ENCODE measurements at places on chromosomes 16 and 17.

DNA sequence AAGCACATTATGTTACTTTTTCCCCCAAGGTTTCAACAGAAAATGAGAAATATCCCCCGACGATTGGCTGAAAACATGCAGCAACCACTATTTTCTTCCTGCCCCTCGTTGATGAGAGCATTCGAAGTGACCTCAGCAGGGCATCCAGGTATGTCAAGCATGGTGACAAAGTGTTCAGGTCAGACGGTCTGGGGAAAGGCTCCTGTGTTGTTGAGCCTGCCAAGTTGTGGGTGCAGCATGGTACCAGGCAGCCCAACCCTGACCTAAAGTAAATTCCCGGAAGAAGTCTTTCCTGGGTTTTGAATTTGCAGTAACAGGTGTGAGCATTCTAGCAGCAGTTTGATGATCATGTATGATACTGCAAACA, 51.7 kb upstream of the SEC14L1 start:
- DNase-seq, result no peak

DNA sequence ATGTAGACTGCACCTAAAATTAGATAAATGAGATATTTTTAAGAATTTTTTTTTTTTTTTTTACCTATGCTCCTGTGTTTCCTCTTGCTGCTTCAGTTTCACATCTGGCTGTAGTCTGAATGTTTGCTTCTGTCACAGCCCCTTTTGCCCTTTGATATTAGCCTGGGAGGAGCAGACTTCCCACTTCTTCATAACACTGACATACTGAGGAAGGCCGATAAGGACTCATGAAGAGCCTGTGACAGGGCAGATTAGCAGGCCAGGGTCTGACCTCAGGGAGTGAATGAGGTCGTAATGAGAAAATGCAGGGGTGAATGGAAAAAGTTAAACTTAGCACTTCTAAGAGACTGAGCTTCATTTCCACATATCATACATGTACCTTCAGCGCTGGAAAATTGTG, at the start of gene SLFN14:
TSS of gene SLFN14 (minus strand) at position 117 of the 400 bp plus-strand sequence. CDS start 2,757 bp downstream, outside the sequence.
- no peak for DNase-seq

DNA sequence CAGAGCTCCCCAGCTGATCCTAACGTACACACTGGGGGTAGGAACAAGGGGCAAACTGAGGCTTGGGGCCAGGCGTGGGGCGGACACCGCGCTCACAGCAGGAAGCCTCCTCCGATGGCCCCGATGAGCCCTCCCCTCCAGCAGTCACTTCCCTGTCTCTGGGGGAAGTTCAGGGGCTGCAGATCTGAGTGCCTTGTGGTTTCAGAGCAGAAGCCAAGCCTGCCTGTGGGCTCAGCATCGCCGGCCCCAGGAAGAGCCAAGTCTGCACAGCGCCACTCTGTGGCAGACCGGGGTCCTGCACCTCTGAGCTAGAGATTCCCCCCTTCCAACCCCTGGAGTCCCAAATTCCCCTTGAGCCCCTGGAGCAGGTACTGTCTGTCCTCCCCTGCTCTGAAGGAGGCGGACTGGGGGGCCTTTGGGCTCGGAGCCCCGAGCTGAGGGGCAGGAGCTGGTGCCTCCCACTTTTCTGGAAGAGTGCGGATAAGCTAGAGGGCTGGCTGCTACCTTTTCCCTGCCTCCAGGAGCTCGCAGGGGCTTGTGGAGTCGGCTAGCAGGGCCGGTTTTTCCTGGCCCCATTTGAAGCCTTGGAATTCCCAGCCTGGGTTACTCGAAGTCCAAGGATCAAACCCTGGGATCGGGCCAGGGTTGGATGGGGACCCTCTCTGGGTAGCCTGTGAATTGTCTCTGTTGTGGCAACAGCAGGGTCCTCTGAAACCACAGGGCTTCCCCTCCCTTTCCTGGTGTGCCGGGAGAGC, 2.9 kb downstream of the GSE1 start:
- peak; percentile 77 for DNase-seq

- no peak for DNase-seq
These were observed 6.1 kb upstream of the GAA start for GRCh38 chr17:80095038-80095843.

GRCh38 chr17:58300336-58300735, 19.6 kb upstream of the MPO start:
- no peak for DNase-seq

GRCh38 chr17:4881761-4882555, 17.4 kb upstream of the C17orf107 start:
- peak; percentile 73 for DNase-seq

- DNase-seq, result no peak
These were observed 48.4 kb downstream of the CENPV start for GRCh38 chr17:16304830-16305229.

- DNase-seq, result no peak
These were observed 392.1 kb downstream of the CNTNAP4 start for GRCh38 chr16:76669288-76669687.

DNA sequence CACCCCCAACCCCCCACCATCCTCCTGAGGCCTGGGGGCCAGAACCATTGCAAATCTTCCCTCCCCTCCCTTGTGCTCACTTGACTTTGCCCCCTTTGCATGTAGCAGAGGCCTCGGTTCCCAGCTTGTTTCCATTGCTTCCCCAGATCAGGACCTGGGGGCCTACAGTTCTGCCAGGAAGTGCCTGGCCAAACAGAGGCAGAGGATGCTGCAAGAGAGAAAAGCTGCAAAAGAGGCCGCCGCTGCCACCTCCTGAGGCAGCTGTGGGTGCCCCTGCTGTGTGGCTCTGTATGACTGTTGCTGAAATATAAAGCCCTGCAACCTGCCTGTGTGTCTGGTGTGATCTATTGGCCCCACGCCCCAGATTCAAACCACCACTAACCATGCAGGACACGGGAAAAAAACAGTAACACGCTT, 2.3 kb downstream of the NDUFB10 start:
- DNase-seq, result no peak

- no peak for DNase-seq
These were observed 5.8 kb upstream of the SPIRE2 start for GRCh38 chr16:89822188-89823086.

- DNase-seq, result no peak
These were observed 16.9 kb downstream of the STXBP4 start for GRCh38 chr17:54985476-54985875.

- DNase-seq, result no peak
These were observed 45.2 kb upstream of the SHISA6 start for GRCh38 chr17:11195801-11196200.

GRCh38 chr17:80111702-80112470, 10.5 kb downstream of the GAA start:
- DNase-seq, result no peak

GRCh38 chr16:19377864-19378263, 39.8 kb upstream of the TMC5 start:
- DNase-seq, result no peak

GRCh38 chr17:17712268-17712924, 31.1 kb downstream of the RAI1 start:
- no peak for DNase-seq

- DNase-seq, result no peak
These were observed 5.4 kb downstream of the MARCHF10 start for GRCh38 chr17:62802561-62803205.

DNA sequence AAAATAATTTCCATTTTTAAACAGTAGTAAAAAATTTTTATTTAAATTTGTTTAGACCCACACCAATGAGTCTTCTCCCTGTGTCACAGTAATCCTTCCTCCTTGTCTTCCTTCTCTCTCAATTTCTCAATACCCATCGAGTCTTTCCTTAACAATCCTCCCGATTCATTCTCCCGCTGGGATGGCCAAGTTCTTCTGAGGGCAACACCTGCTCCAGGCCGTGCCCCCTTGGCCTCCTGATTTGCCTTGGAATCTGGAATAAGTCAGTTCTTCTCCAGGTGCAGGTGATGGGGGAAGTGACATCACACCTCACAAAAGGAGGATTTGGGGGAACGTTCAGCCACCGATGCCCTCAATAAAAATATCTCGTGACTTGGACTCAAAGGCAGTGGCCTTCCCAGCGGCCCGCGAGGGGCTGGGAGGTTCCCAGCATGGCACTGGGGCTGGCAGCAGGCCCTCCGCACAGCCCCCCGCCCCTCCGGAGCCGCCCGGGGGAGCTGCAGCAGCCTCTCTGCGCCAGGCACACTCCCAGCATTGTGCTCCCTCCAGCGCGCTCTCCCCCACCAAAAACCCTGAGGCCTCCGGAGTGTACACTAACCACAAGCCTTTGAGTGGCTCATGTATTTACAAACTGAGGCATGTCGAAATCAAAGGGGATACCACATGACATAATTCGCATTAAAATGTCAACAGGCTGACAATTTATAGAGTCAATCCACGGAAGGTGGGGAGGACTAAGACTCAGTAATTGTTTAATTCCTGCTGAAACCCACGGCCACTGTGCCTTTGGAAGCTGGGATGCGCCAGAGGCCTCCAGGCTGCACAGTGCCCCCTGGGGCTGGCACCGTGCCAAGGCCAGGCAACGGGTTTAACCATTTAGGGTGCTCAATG, 120.5 kb downstream of the ZFHX3 start:
- DNase-seq, result no peak

- DNase-seq, result no peak
These were observed 42.5 kb downstream of the MYH3 start for GRCh38 chr17:10614536-10615155.

DNA sequence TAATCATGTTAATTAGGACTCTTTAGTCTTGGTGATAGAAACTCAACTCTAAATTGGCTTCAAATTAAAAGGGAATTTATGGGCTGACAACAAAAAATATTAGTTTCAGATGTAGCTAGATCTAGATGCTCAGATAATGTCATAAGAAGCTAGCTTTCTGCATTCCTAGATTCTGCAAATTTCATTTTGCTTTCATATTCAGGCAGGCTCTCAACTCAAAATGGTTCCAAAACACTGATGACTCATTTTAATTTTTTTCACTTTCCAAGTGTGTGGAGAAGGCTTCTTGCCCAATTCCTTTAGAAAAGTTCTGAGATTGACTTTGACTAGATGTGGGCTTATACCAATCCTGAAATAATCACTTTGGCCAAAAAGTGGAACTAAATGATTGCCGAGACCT, 236.7 kb upstream of the GOT2 start:
- DNase-seq, result no peak

DNA sequence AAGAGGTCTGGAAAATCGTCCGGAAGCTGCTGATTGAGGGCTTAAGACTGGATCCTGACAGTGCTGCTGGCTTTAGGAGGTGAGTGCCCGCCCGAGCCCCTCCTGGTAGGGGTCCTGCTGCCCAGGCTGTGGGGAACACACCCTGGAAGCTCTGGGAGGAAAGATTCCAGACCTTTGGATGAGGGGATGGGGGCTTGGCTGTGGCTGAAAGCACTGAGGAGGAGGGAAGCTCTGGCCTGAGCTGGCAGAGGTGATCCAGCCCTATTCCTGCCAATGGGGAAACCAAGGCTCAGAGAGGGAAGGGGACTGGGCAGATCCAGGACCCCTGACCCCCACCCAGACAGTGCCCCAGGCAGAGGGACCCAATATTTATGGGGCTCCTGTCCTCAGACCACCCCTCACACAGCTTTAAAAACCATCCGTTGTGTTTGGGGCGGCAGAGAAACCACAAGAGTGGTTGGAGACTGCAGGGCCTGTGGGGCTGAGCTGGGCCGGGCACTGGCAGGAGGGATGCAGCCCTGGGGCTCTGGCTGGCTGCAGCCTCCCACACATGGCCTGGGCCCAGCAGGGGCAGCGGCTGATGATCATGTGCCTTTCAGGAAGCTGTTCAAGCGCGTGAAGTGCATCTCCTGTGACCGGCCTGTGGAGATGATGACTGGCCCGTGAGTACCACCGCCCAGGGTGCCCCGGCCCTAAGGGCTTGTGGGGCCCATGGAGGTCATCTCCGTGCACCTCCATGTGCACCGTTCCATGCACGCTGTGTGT, 22.8 kb downstream of the UBALD1 start:
- no peak for DNase-seq

GRCh38 chr17:17931159-17931558, 41.0 kb downstream of the TOM1L2 start:
- DNase-seq, result no peak

- DNase-seq, result no peak
These were observed 73.5 kb downstream of the GOSR1 start for GRCh38 chr17:30550512-30551273.

DNA sequence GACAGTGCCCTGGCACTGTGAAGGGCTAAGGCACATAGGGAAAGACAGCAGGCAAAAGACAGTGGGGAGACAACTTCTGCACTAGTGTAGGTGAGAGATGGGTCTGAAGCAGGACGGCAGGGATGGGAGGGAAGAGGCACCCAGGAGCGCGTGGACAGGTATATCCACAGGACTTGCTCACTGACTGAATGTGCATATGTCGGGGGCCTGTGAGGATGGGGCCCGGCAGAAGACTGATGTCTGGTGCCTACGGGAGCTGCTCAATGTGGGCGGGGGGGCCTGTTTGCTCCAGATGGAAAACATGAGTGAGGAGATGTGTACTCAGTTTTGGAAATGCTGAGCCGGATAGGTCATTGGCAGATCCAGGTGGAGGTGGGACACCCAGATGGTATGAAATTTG, 47.3 kb upstream of the PMFBP1 start:
- no peak for DNase-seq

DNA sequence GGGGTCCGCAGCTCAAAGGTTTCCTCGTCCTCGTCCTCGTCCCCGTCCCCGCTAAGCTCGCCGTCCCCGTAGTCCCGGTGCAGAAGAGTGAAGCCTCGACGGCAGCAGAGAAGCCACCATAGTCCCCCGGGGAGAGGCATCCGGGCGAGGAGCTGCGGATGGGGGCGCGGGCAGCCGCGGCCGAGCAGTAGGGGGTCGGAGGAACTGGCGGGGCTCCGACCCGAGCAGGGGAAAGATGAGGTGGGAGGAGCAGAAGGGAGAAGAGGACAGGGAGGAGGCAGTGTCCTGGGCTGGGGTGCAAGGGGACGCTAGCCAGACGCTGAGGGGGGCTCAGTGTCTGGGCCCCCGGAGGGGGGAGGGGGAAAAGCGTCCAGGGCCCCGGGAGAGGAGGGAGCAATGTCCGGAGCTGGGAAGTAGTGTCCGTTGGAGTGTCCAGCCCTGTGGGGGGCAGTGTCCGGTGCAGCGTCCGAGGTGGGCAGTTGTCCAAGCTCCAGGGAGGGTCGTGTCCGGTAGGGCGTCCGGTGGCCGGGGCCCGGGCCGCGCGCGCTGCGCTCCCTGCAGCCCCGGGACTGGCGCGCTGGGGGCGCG, at the start of gene PLEKHH3:
TSS of gene PLEKHH3 (minus strand) at position 571 of the 588 bp plus-strand sequence. CDS start at position 140, 431 bp downstream.
- no peak for DNase-seq

DNA sequence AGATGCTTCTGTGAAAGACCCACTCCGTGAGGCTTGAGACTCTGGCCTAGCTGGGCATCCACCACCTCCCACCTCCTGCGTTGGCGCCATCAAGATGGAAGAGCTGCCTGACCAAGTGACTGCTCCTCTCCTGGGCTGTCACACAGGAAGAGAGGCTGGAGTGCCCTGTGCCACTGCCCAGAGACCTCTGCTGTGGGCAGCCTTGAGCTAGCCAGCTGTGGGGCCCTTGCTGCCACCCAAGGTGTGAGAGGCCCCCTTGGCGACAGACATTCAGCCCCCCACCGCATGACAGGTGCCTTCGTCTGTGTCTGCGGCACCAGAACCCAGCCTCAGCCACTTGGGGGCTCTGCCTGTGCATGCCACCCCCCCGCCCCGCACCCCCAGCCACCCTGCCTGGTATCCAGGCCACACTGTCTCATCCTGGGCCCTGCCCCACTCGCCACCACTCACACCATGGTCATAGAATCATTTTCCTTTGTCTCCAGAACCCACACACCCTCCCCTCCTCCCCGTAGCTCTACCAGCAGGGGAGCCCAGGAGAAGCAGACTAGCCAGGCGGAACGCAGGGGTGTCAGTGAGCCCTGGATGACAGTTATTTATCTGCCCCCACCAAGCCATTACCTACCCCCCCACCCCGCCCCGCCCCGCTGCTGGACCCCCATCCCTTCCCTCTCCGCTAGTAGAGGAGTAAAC, 120.9 kb upstream of the LHX1 start:
- DNase-seq, result no peak

Measured in activated CD4-positive, alpha-beta T cell treated with anti-CD3 and anti-CD28 coated beads, Interleukin-2, amount 50 U/mL, for 1 hour (primary cell).